ENCODE measurements at places on chromosomes 3 and 15.
A peak's percentile ranks its signal among the peaks of the same experiment; 100 is the strongest.

GRCh38 chr3:66497985-66498671 lies 2.7 kb downstream of the LRIG1 start:
- no peak for DNase-seq

- no peak for DNase-seq
Observed at GRCh38 chr3:193743702-193744047, 150.7 kb downstream of the OPA1 start.

- no peak for DNase-seq
Observed at GRCh38 chr3:46852839-46853355, 10.3 kb downstream of the MYL3 start.

DNA sequence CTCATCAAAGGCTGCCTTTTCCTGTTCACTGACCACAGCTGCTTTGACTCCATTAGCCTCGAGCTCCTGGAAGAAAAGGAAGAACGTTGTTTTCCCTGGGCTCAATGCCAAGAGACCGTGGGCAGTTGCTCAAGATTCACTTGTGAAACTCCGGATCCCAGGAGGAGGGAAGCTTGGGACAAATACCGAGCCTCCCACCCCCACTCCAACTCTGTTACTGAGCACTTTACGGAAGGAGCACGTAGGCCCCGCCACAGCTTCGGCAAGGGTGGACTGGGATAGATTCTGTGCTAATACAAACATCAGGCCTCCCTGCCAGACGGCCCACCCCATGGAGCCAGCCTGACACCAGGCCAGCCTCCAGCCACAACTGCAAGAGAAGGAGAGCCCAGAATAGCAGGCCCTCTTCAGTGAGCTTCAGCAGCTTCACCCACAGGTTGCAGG lies 10.8 kb upstream of the FANCD2 start:
- no peak for DNase-seq

- peak; percentile 11 for DNase-seq
Observed at GRCh38 chr3:172106989-172107388, 67.6 kb downstream of the FNDC3B start.

DNA sequence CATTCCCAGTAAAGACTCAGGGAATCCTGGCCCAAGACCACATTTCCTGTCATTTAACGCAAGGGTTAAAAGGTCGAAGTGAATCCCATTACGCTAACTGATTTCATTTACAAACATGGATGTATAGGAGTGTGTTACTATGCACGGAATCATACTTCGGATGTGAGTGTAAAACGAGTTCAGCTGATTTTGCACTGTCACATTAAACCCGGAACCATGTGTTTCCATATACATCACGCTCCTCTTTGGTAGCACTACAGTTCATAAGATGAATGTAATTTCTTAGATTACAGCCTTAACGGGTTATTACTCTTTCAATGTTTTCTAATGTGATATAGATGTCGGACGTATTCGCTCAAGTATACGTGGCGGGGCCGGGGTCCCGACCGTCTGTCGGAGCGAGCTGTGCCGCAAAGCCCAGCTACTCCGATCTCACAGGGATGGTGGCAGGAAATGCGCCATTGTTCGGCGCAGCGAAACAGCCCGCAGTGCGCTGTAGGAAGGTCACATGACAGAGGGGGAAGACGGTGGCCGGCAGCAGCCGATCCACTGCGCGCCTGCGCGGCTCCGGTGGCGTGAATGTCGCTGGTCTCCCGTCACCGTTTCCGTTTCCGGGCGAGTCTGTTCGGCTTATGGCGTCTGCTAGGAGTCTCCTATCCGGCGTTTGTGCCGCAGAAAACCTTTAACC lies 97.3 kb downstream of the NPAP1 start:
- DNase-seq: peak; percentile 42

GRCh38 chr3:128576290-128576689 lies 74.3 kb downstream of the RPN1 start:
- no peak for DNase-seq

GRCh38 chr15:40105517-40106202 lies 3.0 kb downstream of the BMF start:
- DNase-seq: peak; percentile 20

DNA sequence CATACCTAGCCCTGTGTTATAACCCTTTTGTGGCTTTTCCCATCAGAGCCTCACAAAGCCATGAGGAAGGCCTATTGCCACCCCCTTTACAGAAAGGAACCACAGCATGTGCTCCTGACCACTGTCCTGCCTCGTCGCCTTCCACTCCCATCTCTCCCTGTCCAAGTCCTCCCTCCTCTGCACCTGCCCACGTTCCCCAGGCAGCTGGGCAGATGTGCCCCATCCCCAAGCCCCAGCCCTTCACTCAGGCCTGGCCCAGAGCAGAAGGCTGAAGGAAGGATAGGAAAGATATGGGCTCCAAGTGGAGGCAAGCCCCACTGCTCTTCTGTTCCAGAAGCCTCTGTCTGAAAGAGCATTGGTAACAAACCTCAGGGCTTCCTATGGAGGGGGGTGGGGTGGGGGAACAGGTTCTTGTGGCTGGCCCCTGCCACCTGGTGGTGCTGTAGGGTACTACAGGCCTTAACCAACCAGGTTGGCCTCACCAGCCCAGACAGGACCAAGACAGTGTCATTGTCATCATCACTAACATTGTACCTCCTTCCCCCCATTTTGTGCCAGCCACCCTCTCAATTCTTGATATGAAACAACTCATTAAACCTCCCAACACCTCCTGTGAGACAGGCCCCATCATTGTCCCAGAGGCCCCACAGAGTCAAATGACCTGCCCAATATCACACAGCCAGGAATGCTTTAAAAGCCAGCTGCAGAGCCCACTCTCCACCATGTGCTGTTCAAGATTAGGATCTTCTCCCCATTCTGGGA lies 10.0 kb downstream of the POC1A start:
- DNase-seq: peak; percentile 86

GRCh38 chr3:188739511-188739910 lies 432.3 kb upstream of the TPRG1 start:
- no peak for DNase-seq

DNA sequence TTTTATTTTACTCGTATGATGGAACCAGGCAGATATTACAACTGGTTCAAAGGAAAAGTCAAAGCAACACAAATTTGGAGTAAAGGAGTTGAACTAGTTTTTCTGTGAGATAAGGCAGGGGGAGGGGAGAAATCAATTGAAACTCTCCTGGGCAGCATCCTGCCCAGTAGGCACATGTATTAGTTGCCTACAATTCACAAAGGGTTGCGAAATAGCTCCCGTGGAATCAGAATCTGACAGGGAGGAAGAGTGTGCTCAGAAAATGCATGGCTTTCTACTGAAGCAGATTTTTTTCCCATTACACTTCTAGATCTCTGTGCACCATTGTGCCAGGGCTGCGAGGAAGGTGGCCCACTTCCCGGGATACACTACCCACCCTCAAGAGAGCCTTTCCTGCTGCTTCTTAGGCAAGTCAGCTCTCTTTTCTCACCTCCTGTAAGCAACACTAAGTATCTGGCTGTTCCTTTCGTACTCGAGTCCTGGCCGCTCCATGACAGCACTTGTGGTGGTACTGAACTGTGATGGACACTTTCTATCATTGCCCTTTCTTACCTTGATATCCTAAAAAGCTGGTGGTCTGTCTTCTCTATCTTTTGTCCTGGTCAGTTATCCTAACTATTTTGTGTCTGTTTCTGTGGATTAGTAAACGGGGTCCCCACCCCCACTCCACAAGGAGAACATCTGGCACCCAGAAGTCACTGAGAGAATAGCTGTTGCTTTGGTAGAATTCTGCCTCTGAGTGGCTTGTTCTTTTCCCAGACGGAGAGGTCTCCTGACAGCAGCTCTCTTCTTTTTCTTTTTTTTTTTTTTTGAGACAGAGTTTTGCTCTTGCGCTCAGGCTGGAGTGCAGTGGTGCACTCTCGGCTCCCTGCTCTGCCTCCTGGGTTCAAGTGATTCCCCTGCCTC lies 74.8 kb downstream of the RPL39L start:
- DNase-seq: no peak

- no peak for DNase-seq
Observed at GRCh38 chr3:24242012-24242698, 252.5 kb downstream of the THRB start.

GRCh38 chr3:143306407-143306806 lies 186.8 kb downstream of the CHST2 start:
- DNase-seq: no peak

DNA sequence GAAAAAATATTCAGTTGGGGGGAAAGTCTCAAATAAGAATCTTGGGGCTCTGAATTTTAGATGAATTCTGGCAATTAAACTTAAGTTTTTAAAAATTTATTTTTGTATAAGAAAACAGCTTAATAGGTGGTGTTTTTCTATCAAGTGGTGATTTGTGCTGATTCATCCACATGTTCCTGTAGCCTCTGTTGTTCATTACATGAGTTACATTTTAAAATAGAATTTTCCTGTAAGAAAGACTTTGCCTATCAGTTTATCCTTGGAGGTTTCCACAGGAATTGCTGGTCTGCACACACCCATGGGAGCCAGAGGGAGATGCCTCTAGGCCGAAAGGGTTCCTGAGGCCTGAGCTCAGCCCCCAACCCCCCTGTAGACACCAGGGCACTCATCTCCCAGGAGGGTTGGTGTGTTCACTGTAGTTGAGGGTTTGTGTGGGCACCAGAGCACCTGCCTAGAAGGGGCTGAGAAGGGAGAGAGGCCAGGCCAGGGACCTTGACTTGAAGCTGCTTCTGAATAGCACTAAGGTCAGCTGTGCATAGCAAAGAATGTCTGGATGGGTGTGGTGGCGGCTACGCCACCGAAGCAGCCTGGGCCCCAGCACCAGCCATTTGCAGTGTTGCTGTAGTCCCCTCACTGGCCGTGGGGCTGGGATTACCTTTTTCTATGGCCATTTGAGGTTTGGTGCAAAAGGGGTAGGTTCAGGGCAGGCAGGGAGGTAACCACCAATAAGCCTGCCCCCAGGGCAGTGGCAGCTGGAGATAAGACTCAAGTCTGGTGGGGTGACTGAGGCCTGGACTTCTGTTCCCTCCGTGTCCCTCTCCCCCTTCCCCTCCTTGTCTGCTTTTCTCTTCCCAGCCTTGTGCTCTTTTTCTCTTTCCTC lies 11.9 kb downstream of the DNAJA4 start:
- DNase-seq: no peak

GRCh38 chr15:25582886-25583285 lies 144.1 kb upstream of the UBE3A start:
- no peak for DNase-seq

- DNase-seq: no peak
Observed at GRCh38 chr15:45201557-45201859, 13.7 kb upstream of the SHF start.

DNA sequence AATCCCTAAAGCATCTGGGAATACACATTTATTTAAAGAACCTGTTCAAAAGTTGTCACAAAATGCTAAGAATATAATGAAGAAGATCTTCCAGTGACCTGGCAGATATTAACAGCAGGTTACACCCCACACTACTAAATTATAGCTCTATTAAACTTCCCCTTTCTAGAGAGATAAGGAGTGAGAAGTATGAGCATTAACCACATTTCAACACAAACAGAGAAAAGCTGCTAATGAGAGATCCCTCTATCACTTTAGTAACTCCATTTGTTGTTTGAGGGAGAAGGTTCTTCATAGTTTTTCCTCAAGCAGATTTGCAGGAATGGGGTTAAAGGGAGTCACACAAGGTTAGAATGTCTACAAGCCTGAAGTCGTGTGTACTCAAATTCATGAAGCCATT lies 3.6 kb downstream of the COL8A1 start:
- DNase-seq: no peak

GRCh38 chr15:71508081-71508682 lies 302.2 kb upstream of the NR2E3 start:
- DNase-seq: no peak

DNA sequence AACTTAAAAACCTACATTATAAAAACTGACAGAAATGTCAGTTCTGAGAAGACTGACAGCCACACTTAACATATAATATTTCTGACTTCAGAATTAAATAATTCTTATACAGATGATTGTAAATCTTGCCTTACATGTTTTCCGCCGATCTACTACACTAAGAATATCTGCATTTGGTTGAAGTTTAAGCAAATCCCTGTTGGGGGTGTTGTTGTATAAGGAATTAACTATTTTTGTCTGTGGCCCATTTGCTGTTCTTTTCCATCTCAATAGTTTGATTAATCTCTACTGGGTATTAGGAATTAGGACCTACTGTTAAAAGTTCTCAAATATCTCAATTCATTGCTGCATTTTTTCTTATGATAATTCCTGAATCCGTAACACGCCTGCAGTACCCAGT lies 838.3 kb upstream of the ROBO1 start:
- no peak for DNase-seq

- DNase-seq: no peak
Observed at GRCh38 chr15:80247320-80247719, 4.7 kb downstream of the CTXND1 start.

DNA sequence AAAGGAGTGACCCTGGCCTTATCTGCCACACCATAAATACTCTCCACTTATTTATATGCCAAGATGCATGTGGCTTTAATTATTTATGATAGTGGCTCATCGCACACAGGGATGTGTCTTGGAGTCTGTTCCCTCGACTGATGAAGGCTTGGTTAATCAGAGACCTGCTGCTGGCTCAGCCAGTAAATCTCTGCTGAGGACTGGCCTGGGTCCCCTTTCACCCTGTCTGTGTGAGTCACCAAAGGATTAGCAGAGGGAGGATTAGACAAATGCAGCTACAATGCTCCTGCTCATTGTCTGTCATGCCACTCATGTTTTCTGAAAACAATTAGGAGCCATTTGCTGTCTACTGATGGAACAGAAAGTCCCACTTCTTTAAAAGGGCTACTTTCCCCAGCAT lies 226.8 kb downstream of the NTRK3 start:
- no peak for DNase-seq

GRCh38 chr15:48888191-48888590 lies 10.3 kb downstream of the EID1 start:
- no peak for DNase-seq

DNA sequence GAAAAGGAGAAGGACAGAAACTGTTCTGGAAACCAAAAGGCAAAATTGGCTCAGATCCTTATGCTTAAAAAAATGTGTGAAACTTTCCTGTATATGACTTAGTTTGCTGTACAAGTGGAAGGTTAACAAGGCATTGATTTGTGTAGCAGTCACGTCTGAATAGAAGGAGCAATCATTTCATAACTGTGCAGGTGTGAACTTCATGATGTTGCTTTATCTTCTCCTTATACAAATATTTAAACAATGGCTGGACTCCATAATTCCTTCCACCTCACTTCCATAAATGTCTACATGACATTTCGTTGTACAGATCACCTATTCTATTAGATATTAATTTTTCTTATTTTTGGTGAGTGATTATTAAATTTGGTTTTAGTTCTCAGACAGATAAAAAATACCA lies 382.7 kb upstream of the NPAP1 start:
- DNase-seq: no peak

GRCh38 chr3:196115678-196116083 lies 33.8 kb upstream of the TFRC start:
- DNase-seq: no peak

DNA sequence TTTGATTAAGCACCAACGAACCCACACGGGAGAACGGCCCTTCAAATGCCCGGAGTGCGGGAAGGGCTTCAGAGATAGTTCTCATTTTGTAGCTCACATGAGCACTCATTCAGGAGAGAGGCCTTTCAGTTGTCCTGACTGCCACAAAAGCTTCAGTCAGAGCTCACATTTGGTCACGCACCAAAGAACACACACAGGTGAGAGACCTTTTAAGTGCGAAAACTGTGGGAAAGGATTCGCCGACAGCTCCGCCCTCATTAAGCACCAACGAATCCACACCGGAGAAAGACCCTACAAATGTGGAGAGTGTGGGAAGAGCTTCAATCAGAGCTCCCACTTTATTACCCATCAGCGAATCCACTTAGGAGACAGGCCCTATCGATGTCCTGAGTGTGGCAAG lies 8.7 kb downstream of the ZNF774 start:
- no peak for DNase-seq

- DNase-seq: peak; percentile 53
Observed at GRCh38 chr15:81106560-81106959, 27.5 kb upstream of the CFAP161 start.
